NCI-H1105 (cell line): ENCODE measurements at places on chromosomes 2 and 18.

DNA sequence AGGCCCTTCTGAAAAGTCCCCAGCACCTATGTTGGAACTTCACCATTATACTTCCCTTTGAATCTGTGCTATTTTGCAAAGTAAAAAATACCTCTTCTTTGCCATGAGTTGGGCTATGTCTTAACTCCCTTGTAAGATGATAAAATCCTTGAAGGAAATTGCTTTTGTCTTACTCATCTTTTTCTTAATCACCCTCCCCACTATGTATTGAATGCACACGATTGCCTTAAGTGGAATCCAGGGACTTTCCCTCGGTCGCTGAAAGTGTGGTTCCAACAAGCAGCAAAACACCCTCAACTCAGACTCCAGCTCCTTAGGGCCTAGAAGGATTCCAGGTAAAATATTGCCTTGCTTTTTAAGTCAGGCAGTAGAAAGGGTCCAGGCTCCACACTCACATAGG lies 173.2 kb upstream of the ARL4C start:
- no peak for DNase-seq

GRCh38 chr2:165450156-165450555 lies 19.3 kb upstream of the CSRNP3 start:
- DNase-seq: no peak

- no peak for DNase-seq
These were observed 263.2 kb upstream of the CDH7 start for GRCh38 chr18:65487569-65487968.

DNA sequence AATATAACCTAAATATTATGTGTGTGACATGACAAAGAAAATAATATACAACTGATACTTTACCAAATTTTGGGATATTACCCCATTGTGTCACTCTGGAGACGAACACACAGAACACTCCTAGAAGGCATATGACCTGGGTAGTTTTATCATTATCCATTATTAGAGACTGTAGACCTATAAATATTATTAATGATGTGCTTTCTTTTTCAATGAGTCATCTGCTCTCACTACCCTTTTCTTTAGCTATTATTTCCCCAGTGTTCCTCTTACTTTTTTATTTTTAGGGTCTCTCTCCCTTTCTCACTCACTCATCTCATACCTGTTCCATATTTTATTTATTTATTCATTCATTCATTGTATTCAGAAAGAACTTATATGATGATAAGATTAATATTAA lies 143.3 kb upstream of the ITGA4 start:
- DNase-seq: no peak

DNA sequence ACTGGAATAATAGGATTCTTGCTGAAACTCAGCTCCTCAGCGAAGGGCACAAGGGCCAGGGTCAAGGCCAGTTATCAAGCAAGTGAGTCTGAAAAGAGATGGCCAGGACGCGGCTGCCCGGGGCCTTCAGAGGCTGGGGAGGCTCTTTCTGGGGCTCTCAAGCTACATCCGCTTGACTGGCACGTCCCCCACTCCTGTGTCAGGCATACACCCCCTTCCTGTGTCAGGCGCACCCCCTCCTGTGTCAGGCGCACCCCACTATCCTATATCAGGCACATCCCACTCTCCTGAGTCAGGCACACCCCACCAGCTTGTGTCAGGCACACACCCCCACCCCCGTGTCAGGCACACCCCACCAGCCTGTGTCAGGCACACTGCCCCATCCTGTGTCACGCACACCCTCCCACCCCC lies 91.8 kb downstream of the TPO start:
- DNase-seq: no peak

DNA sequence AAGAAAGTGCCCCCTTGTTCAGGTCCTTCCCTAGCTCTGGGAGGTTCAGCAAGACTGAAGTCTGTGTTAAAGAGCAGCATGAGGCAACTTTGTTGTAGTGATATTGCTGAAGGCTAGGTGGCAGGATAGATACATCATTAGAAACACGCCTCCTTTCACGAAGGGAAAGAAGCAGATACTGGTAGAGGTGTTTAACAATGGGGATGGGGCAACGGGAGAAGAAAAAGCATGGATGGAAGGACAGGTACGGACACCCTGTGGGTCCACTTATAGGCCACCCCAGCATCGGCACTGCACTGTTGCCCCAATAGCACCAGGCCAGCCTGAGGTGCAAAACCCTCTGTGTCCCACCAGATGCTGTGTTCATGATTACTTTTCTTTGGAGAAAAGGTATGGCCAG lies 3.5 kb upstream of the IGFBP5 start:
- peak; percentile 74 for DNase-seq

DNA sequence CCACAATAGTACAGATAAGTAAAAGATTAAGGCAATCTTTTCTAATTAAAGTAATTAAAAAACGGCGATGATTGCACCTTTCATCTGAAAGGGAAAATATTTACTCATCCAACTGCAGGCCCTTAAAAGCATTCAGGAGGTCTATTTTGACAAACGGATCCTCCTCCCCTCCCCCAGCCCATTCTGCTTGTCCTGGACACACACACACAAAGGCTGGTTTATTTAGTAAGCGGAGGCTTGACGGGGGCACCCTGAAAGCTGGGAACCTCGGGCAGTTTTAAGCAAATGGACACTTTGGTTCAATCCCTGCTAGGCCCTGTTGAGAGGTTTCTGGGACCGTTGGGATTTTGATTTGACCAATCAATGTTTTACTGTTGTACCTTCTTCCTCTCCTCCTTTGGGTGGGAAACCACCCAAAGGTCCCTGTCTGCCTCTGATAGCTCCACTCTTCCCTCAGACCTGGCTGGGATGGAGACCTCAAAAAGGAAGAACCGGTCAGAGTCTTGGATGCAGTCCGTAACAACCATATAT lies 135.8 kb upstream of the HAAO start:
- DNase-seq: peak; percentile 75

GRCh38 chr2:129201696-129202095 lies 777.8 kb upstream of the RAB6C start:
- no peak for DNase-seq

- no peak for DNase-seq
These were observed 36.4 kb downstream of the TSHZ1 start for GRCh38 chr18:75246721-75247610.

- no peak for DNase-seq
These were observed 129.8 kb upstream of the SOX11 start for GRCh38 chr2:5562426-5562825.

GRCh38 chr2:75728614-75729419 lies 18.1 kb upstream of the GCFC2 start:
- no peak for DNase-seq

DNA sequence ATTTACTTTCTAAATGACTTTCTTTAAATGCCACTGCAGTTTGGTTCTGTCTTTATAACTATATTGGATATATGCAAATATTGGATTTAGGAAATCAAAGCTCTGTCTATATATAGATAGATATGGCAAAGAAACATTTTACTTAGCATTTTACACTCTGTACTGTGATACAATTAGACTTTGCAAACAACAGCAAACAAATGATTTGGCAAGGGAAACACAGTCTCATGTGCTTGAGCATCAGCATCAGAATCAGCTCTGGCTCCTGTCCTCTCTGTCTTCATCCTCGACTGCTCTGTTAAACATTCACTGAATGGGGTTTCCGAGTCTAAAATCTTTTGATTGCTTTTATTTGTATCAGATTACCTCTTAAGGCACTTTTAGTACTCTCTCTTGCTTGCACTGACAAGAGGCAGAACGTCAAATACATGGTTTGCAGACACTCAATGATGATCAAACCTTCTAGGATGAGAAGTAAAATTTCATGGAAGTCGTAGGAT lies 176.8 kb upstream of the LRP1B start:
- no peak for DNase-seq

GRCh38 chr2:165895974-165896373 lies 57.6 kb downstream of the TTC21B start:
- DNase-seq: no peak
